ENCODE measurements at places on chromosomes 4 and X.

- DNase-seq, result no peak
Observed at GRCh38 chr4:168655182-168655581, 158.3 kb downstream of the PALLD start.

DNA sequence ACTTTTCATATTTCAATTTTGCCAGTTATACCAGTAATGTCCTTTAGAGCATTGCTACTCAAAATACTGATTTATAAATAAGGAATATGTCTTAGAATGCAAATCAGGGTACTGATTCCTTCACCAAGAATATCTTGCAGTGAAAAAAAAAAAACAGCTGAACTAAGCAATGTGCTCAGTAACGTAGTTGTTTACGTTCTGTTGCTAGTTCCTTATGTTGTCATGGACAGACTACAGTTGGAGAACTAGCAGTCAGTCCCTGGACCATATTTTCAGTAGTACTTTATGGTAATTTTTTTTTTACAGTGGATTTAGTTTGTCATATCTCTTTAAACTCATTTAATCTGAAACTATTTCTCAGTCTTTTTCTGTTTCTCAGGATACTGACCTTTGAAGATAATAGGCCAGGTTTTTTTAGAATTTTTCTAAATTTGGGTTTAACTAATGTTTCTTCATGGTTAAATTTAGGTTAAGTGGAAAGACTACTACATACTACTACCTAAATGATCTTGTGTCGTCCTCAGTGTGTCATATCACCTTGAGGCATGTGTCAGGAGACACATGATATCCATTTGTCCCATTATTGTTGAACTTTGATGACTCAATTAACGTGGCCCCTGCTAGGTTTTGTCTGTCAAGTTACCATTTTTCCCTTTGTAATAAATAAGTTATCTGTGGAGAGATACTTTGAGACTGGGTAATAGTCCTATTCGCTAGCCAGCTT is 21.0 kb downstream of the SMARCAD1 start:
- DNase-seq, result no peak

DNA sequence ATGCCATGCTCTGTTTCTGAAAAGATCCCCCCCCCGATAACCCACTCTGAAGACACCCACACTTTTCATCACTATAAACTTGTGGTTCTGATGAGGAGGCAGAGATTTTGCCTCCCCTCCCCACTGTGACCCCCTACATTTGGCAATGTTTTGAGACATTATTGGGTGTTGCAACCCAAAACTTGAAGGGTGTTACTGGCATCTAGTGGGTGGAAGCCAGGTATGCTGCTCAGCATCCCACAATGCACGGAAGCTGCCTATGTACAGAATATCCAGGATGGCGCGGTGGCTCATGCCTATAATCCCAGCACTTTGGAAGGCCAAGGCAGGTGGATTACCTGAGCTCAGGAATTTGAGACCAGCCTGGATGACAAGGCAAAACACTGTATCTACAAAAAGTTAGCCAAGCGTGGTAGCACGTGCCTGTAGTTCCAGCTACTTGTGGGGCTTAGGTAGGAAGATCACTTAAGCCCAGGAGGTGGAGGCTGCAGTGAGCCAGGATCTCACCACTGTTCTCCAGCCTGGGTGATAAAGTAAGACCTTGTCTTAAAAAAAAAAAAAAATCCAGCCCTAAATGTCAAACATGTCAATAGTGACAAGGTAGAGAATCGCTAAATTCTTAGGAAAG is 87.3 kb downstream of the SCD5 start:
- no peak for DNase-seq

DNA sequence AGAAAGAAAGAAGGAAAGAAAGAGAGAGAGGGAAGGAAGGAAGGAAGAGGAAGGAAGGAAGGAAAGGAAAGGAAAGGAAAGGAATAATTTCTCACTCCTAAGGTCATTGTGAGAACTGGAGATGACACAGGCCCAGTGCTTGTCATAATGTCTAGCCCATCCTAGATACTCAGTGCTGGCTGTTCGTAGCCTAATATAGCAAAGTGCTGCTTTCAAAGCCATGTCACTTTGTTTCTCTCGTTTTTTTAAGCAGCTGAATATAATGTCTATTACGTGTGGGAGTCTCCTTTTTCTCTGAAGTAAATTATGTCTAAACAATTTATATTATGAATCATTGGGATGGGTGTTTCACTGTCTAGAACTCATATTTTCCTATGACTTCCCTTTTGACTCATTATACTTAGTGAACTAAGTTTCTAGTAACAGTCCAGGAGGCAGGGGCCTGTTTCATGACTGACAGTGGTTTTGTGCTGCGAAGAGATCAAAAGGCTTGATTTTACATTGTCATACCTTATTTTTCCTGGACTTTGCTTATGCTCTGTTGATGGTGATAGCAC is 327.0 kb upstream of the ZFP42 start:
- DNase-seq, result no peak

DNA sequence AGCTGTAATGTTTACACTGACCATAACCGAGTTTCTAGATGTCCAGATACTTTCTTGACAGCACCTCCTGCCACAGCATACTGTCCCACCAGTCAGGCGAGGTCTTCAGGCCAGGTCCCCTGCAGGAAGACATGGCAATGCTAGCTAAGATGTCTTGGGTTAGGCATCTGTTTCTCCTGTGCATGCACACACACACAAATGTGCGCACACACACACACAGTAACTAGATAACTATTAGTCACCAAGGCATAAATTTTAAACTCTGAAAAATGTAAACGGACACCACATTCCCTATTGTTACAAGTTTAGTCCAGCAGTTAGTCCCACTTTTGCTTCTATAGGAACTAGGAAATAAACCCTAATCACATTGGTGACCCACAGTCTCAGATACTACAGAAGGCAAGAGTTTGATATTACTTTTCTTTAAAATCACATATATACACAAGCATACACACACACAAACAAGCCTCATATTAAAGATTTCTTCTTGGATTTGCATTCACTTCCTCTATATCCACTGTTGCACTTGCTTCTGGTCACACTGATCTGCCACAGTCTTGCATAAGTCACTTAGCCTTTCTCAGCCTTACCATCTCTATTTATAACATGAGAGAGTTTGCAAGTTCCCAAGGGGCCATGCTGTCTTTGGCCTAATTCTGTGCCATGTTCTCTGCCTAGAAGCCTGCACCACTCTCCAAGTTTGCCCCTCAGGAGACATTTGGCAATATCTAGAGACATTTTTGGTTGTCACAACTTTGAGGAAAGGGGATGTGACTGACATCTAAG is 32.2 kb downstream of the IL21 start:
- no peak for DNase-seq

GRCh38 chr4:73446336-73446938 is 10.4 kb downstream of the AFP start:
- DNase-seq, result no peak

DNA sequence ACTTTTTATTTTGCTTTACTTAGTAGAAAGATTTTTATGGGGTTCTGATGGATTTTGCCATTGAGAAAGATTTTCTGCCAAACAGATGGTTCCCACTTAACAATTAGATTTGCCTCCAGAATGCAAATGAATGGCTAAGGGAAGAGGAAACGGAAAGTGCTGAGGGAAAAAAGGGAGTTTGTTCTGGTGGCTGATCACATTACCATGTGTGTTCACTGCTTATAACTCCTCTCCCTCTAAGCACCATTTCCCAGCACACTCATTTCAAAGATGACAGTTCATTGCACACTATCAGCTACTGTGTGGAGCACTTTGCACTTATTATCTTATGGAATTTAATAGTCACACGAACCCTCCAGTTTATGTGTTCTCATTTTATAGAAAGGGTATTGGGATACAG is 68.0 kb upstream of the GRID2 start:
- DNase-seq, result no peak

DNA sequence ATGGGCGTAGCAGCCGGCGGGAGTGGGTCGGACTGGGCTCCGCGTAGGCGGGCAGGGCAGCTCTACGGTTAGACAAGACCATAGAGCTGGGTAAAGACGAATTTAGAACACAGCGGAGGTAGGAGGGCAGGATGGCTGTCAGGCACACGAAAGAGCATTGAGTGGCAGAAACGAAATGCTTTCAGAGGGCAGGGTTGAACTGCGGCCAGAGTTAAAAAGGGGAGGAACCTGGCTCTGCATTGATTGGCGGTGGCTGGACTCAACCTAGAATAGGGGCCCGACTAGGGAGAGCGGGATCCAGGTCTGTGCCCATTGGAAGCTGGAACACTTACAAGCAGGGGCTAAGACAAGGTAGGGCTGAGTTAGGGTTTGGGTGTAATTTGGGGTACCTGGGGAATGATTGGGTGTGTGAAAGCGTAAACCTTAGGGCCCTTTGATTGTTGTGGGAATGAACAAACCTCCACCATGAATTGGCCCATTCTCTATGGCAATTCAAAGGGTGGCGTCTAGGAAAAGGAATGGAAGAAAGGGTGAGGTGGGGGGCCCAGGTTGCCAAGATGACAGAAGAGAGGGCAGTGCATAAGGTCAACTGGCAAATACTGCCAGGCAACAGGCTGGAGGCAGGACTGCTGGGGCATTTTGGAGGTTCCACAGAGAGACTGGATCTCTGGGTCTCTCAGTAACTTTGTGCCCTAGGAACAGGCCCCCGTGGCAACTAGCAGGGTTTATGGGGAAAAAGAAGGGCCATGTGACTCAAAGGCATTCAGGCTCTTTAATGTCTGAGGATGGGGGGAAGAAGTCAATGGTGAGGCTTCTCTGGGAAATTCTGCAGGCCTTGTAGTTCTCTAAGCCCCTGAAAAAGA is 911 bp upstream of the ELK1 start:
- DNase-seq, result no peak

DNA sequence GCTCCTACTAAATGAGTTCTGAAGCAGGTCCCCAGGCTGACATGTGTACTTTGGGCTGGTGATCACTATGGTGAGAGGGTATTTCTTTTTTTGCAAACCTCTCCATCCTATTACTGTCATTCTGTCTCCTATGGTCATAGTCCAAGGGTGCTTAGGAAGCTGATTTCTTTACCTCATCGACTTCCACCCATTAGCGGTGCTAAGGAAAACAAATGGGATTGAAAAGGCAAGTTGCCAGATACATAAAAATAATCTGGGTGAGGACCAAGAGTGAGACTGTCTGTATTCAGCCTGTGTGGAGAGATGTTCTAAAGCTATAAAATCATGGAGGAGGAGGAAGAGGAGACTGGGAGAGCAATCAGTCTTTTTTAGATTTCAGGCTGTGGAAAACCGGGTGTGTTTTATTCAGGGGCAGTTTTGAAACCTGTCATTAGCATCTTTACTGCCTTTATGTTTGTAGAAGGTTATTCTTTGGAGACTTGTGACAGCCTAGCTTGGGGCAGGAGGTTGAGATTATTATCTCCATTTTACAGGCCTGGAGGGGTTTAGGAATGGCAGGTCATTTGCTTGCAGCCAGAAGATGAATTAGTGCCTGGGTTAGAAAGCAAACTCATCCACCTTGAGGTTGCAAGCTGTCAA is 1.9 kb downstream of the TMEM164 start:
- no peak for DNase-seq

DNA sequence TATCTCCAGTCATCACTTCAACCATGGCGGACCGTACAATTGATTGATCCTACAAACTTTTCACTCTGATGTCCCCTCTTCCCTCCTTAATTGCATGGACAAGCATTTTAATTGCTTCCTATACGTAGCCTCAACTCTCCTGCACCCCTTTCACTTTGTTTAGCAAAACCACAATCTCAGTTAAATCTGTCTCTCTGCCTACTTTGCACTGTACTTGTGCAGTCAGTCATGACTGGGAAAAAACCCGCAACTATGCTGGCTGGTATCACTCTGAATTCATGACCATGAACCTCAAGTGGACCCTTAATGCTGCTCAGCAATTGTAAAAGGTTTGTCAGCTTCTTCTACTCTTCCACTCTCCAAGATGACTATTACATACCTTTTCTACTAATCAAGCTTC is 51.7 kb upstream of the AFF2 start:
- DNase-seq, result no peak

DNA sequence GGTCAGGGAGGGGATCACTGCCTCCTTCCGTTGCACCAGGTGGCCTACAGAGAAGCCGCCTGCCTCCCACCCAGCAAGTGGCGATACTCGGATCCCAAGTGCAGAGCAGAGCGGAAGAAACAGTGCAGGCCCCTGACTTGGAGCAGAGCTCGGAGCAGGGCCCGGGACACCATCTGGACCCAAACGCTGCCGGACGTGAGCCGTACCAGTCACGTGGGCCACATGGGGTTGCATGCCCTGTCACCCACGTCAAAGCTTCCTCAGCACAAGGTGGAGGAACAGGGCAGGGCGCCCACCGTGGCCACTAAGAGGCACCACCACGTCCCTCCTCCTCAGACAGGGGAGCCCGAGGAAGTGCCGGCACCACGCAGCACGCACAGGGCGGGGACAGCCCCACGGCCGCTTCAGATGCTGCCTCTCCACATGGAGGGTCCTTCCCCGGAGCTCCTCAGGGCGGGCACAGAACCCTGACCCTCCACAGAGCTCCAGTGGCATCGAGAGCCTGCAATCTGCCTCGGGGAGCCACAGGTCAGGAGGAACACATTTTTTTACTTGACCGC is 18.7 kb downstream of the ZFYVE28 start:
- DNase-seq, result no peak

- no peak for DNase-seq
Observed at GRCh38 chr4:86895692-86896488, 3.7 kb upstream of the C4orf36 start.

GRCh38 chrX:51834076-51834475 is 59.3 kb upstream of the MAGED1 start:
- DNase-seq, result no peak

DNA sequence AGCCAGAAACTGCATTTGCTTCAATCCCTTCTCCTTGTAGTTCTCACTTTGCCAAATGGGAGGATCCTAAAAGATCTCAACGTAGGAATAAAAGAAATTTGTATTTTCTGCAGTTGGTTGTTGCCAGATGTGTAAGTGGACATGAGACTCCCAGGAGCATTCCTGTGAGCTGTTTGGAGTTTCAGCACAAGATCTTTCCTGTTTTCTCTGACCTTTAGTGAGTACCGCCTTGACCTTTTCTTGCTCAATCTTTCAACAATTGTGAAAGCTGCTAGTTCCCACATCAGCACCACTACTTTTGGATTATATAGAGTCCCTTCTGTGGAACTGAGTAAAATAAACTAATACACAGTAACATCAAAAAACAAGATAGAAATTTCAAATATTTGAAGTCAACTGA is 683.8 kb upstream of the PABPC4L start:
- DNase-seq, result no peak

DNA sequence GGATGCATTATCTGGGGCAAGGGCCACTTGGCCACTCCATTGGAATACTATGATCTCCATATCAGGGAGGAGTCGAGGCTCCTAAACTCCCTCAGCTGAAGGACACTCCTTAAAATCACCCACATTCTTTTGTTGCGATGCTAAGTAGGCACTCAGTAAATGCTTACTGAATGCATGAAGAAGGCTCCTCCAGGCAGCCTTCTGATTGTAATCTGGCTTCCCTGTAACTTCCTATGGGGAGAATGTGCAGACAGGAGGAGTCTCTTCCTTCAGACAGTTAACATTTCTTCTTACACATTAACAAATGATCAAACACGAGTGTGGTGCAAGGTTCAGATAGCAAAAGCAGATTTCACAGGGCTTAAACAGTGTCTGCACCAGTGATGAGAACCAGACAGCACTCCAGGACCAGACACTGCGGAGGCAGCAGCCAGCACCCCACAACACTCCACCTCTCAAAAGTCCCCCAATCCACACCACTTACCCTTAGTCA is 21.4 kb upstream of the USO1 start:
- no peak for DNase-seq
